ENCODE measurements at places on chromosomes 1 and 21.

DNA sequence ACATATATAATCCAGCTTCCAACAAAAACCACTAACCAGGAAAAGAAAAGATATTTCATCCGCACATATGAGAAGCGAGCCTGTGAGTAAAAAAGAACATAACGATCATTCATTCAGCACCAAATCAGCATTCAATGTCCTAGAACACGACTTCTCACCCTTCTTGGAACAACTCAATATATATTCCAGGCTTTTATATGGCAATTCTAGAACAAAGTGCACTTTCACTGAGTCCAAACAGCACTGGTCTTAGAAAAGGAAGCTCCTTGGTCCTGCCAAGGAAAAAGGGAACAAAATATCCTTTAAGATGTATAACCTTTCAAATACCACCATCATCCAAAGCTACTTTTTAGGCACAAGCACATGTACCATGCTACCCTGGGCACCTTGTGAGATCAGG, 44.5 kb downstream of the RPL5 start:
- DNase-seq: no peak

DNA sequence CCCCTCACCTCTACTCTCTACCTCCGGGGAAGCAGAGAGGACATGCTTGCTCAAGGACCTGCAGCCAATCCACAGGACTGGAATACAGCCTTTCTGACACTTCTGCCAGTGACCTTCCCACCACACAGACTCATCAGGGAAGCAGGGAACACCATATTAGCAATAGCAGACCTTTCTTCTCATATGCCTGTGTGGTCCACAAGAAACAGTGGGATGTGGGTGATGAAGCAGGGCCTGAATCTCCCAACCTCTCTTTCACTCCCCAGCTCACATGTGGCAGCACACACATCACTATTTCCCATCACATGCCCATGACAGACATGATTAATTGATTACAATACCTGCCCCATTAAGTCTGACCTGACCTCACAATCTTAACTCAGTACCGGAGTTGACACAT, 695.1 kb downstream of the MATN1 start:
- no peak for DNase-seq

GRCh38 chr1:46342084-46342656, 1.6 kb downstream of the NSUN4 start:
- DNase-seq: peak; percentile 23

- no peak for DNase-seq
These were observed 138.6 kb upstream of the FAM78B start for GRCh38 chr1:166305371-166305770.

DNA sequence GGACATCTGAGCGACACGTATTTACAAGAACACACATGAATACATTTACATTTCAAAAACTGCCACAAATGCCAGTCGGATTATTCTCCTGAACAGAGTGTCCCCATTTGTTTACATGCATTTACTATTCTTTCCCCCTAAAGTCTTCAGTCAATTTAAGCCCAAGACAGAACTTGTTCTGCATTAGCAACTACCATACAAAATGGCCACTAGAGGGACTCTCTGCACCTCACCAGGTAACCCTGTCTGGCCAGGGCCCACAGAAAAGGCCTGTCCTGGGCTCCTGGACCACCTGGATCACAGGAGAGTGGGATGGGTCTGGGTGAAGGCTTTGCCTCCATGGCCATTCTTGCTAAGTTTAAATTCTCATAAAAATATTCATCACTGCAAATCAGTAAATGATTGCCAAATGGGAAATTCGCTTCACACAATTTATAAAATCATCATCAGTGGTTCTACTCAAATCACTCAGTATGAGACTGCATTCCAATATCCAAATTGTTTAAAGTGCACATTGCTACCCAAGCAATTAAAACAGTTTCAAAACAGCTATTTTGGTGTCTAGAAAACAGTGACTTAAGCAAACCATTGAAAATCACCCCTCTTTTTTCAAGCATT, 12.5 kb upstream of the GUCA2A start:
- DNase-seq: peak; percentile 39

GRCh38 chr1:58104960-58105359, 441.6 kb downstream of the OMA1 start:
- no peak for DNase-seq

GRCh38 chr1:213615226-213615916, 372.4 kb upstream of the PROX1 start:
- no peak for DNase-seq

- no peak for DNase-seq
These were observed 22.7 kb downstream of the UBASH3A start for GRCh38 chr21:42426424-42426823.

GRCh38 chr1:245404527-245404926, 249.7 kb downstream of the KIF26B start:
- no peak for DNase-seq

- no peak for DNase-seq
These were observed 27.5 kb downstream of the SLC30A10 start for GRCh38 chr1:219900882-219901281.

GRCh38 chr1:32208891-32209328, at the start of gene DCDC2B:
DCDC2B (plus strand) TSS chr1:32209089; CDS start chr1:32209094, 5 bp downstream.
- DNase-seq: no peak

DNA sequence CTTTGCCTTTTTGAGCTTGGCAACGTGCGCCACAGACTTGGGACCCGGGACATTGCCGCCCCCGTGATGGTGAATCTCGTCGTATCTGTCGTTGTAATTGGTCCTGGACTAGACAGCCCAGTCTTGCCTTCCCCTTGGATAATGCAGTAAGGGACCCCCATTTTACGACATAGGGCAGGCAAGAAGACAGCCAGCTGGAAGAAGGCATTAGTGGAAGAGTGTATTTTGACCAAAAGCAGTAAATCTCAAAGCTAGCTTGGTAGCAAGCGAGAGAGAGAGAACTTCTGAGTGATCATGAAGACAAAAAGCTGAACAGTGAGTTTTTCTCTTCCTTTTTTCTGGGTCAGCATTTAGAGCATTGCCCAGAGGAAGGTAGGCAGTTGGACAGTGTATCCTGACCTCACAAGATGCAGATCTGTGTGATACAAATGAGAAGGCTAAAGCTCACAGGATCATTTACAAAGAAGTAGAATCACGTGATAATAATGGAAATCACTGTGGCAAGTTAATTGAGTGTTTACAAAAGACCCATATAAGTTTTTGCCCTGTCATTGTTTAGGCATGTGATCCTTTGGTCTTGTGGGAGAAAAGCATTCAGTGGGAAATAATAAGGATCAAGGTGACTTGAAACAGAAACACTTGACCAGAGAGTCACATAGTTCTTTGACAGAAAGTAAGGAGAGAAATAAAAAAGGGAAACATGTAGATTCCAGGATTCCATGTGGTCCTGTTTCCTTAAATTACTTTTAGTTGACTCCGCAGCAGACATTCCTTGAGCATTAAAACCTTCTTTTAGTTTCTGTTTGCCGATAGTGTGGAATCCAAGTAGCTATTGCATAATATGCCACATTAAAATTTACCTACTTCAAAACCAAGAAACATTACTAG, 66.3 kb downstream of the CNST start:
- no peak for DNase-seq

DNA sequence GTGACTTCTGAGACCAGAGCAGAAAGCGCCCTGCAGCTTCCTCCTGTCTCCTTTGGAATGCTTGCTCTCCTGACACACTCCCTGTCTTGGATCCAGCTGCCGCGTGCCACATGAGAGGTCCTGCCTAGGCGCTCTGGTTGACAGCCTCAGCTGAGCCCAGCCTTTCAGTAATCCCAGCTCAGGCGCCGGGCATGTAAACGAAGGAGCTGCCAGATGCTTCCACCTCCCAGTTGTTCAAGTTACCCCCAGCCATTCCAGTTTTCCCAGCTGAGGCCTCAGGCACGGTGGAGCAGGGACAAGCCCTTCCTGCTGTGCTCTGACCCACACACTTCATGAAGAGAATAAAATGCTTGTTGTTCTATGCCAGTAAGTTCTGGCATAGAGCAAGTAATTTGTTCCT, 14.3 kb upstream of the CD34 start:
- DNase-seq: no peak

DNA sequence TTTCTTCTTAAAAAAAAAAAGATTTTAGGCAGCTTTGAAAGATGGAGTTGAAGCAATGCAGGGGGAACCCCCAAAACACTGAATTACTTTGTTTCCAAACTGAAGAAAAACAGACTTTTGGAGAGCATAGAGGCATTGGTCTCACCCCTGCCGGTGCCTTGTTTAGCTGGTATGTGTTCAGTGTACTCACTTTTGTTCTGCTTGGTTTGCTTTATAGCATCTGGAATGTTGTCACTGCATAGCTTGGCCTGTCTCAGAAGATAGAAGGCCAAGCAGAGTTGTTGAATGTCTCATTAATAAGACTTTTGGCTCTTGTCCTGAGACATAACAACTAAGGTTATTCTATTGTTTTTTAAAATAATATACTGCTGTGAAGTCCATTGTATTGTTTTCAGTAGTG, 6.9 kb downstream of the THRAP3 start:
- no peak for DNase-seq

GRCh38 chr1:3316340-3316943, 138.0 kb upstream of the ARHGEF16 start:
- no peak for DNase-seq

- DNase-seq: no peak
These were observed 23.9 kb upstream of the RUNX1 start for GRCh38 chr21:35072960-35073359.

GRCh38 chr1:241612533-241613477, 27.4 kb downstream of the CHML start:
- DNase-seq: no peak

- no peak for DNase-seq
These were observed 195.7 kb downstream of the SLC44A5 start for GRCh38 chr1:75415187-75415586.

DNA sequence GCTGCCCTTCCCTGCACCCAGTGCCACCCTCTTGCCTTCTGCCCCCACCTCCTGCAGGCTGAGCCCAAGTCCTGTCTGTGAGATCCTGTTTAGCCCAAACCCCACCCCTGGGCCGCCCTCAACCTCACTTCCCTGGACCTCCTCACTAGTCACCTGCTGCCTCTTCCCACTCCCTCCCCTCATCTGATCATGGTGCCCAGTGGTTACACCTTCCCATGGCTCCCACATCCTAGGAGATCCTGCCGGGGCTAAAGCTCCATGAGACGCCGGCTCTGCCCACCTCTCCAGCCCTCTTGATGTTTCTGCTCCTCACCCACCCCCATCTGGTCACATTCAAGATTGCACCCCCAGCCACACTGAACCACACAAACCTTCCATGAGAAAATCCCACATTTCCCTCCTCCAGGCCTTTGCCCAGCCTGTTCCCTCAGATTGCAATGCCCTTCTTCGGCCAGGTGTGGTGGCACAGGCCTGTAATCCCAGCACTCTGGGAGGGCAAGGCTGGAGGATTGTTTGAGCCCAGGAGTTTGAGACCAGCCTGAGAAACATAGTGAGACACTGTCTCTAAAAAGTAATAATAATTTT, 17.0 kb downstream of the TTC39A start:
- DNase-seq: peak; percentile 14

- DNase-seq: peak; percentile 40
These were observed at the start of gene ADAMTS5 for GRCh38 chr21:26967062-26967913. ADAMTS5 (minus strand) TSS chr21:26967088; CDS start chr21:26966391, 697 bp downstream.

DNA sequence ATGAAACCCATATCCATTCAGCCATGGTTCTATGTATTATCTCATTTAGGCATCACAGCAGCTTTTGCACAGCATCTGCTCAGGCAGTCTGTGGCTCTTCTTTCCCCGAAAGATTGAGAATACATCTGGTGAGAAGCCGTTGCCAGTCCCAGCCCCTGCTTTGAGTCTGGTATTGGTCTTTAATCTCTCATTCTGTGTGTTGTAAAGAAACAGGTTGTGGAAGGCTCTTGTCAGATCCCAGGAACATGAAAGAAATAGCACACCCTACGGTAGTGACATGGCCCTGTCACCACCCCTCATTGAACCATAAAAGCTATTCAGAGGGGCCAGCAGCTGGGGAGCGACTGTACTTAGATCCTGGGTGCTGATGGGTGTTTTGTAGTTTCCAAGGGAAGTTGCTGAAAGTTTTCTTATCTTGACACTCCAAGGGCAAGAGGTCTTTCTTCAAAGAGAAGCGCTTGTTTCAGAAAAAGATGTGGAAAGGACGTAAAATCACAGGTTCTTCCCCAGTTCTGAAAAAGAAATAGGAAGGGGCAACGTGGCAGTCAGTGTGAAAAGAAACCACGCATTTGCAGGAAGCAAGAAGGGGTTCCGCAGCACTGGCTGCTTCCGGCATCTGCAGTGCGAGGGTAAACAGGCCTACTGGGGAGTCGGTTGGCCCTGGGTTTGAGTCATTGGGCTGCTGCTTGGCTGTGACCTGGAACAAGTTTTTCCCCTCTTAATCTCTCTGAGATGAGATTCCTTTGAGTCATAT, 145.0 kb downstream of the DHRS3 start:
- DNase-seq: peak; percentile 93

DNA sequence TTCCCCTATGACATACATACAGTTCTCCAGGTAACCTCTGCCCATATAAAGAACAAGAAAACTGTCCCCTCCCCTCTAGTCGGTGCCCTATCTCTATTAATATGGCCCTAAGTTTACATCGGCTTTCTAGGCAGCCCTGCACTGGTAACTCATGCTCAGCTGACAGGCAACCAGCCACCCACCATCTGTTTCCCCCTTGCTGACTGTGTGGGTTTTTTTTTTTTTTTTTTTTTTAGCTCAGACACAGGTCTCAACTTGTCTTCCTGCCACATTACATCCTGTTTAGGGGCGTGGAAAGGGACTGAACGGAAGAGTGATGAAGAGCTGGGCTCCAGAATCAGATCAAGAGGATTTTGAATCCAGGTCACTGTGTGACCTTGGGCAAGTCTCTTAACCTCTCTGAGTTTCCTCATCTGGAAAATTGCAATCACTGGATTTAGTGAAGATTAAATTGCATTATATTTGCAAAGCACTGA, 14.0 kb downstream of the LAPTM5 start:
- peak; percentile 95 for DNase-seq

- DNase-seq: peak; percentile 68
These were observed at the start of gene CCSAP for GRCh38 chr1:229342656-229343569. CCSAP (minus strand) TSS chr1:229343047; CDS start chr1:229342465, 582 bp downstream.

DNA sequence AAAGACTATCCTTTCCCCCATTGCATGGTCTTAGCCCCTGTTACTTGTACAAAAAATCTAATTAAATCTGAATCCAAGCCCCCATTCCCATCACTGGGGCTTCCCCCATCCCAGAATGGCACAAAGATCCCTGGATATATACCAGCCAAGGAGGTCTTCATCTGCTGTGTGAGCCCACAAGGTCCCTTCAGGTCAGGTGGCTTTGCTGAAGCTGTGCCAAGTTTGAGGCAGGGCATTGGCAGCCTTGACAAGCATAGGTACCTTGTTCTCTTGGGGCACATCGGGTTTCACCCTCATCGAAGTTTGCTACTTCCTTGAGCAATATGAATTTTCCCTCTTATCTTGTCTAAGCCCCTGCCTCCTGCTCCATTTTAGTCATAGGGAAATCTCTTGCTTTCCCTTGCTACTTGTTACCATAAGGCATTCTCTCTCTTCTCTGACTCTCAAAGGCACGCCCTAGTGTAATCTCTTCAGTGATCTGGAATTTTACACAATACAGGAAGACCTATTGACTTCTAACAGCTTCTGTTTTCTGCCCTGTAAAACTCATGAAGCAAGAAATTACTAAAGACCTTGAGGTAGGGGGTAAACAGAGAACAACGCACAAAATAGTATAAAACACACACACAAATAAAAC, 71.4 kb upstream of the COG2 start:
- no peak for DNase-seq

- DNase-seq: no peak
These were observed 311.5 kb upstream of the DEPDC1 start for GRCh38 chr1:68808351-68808750.
